ENCODE measurements at places on chromosomes 4 and X.

DNA sequence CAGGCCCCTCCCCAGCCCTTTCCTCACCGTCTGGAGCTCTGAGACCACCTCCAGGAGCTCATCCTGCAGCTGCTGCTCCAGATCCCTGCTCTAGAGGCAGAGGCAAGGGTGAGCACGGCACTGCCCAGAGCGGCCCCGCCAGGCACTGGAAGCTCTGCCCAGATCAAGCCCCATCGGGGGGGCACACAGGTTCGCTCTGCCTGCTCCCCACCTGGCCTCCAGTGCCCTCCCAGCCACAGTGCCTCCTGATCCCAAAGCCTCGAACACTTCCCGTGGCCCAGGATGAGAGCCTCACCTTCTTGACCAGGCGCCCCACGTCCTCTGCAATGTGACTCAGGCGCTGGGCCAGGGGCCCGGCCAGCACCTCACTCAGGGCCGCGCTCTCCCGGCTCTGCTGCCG, 5.0 kb downstream of the ARHGAP4 start:
- no peak for DNase-seq

DNA sequence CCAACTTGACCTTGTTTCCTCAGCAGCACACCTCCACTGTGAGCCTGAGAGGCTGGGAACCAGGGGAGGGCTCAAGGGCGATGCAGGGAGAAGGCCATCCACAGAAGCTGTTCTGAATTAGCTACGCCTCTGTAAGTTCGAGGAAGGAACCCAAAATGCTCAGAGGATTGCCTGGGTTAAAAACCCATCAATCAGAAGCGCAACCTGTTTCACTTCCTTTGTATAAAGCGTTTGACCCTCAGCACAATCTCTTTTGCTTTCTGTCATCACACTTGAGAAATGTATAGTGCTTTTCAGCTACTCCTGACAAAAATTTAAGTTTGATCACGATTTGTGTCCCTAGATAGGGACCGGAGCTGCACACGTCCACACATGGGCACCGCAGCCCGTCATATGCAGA, 48.0 kb upstream of the MAP3K15 start:
- DNase-seq, result no peak

- DNase-seq, result no peak
Measured at GRCh38 chr4:43855283-43855682, 593.3 kb downstream of the KCTD8 start.

DNA sequence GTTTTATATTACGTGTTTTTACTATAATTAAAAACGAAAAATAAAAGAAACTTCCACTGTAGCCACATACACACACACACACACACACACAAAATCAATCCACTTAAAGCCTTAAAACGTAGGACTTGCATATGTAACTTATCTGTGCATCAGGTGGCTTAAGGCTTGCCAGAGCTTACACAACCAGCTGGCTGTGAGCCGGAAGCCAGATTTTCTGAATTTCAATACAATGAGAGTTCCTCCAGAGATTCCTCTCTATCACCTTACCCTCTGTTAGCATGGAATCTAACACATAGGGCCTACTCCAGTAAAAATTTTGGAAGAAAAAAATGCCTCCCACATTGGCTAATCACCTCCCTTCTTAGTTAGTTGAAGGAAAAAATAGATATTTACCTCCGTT, 27.9 kb upstream of the SLITRK4 start:
- no peak for DNase-seq

DNA sequence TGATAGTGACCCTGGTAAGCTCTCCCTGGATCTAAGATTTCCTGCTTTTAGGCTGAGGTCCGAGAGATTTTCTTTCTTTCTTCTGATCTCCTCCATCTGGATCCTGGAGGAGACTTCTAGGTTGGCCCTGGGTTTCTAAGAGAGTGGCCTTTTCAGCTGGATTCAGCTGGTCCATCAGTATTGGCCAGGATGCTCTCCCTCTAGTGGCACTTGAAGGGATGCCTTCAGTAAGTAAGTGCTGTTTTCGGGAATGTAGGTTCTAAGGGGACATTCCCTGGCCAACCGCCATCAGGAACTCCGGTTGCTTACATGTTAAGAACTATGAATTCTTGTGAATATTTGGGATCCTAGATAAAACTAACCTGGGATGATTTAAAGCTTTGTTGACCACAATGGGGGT, 56.9 kb downstream of the SERTM2 start:
- no peak for DNase-seq

DNA sequence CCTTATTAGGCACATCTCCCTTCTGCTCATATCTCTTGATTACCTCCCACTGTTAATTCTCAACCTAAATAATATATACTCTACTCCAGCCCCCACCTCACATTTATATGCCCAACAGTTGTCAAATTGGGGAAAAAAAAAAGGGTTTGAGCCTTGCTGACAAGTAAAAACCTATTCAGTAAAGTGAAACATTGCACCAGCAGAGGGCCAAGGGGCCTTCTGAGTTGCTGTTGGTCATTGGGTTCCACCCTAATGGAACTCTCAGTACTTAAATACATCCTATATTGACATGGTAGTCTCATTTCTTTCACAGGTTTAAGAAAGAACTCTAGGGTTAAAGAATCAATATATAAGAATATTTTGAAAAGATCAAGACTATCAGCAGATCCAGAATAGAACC, 362.2 kb downstream of the SMARCA1 start:
- no peak for DNase-seq

DNA sequence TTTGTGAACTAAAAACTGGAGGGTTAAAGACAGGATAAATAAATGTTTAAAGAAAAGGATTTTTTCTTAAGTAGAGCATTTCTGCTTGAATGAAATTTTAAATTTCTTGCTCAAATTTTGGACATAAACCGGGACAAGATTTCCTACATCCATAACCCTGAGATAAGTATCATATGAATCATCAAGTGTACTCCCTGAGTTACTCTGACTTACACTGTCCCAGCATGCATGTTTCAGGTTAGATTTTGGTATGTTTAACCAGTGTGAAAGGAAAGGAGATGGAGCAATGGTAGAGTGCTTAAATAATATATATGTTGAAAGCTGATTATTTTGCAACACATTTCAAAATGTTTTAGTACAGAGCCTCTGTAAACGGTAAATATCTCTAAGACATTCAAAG, 175.2 kb downstream of the ADGRL3 start:
- DNase-seq, result no peak

GRCh38 chrX:98380106-98380505, 1496.4 kb downstream of the RPA4 start:
- DNase-seq, result no peak

DNA sequence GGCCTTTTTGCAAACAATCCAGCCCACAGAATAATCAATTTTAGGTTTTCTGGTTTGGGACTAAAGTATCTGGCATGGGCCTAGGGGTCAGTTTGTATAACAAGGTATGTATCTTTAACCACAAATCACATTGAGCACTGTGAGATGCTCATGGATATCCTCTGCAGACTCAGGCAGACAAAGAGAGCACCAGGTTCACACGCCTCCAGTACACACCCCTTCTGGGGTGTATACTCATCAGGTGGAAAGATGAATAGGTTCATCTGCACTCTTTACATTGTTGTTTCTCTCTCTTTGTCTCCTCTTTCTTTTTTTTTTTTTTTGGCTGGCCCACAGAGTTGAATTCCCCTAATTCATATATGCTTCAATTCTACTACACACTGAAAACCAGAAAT, 21.1 kb downstream of the TEC start:
- DNase-seq, result no peak

DNA sequence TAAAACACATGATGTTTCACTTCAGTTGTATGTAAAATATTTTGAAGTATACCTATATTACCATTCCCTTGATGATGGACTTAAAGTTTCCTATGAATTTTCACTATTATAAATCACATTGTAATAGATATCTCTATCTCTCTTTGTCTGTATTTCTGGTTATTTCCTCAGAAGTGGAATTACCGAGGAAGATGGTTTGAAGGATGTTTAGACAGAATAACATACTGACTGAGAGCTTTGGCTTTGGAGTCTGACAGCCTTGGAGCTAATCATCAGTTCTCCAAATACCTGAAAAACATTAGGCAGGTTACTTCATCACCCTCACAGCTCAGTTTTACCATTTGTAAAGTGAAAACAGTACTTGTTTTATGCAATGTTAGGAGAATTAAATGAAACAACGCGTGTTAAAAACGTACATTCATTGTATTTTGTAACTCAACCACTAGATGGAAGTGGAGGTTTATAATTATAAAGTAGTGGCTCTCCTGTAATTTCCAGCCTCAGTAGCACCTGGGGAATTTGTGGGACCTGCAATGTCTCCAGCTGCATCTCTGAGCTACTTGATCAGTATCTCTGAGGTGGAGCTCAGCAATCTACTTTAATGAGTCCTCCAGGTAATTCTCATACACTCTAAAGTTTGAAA, 14.3 kb downstream of the JCHAIN start:
- no peak for DNase-seq

GRCh38 chrX:119763836-119764387, 5.5 kb downstream of the SOWAHD start:
- no peak for DNase-seq

DNA sequence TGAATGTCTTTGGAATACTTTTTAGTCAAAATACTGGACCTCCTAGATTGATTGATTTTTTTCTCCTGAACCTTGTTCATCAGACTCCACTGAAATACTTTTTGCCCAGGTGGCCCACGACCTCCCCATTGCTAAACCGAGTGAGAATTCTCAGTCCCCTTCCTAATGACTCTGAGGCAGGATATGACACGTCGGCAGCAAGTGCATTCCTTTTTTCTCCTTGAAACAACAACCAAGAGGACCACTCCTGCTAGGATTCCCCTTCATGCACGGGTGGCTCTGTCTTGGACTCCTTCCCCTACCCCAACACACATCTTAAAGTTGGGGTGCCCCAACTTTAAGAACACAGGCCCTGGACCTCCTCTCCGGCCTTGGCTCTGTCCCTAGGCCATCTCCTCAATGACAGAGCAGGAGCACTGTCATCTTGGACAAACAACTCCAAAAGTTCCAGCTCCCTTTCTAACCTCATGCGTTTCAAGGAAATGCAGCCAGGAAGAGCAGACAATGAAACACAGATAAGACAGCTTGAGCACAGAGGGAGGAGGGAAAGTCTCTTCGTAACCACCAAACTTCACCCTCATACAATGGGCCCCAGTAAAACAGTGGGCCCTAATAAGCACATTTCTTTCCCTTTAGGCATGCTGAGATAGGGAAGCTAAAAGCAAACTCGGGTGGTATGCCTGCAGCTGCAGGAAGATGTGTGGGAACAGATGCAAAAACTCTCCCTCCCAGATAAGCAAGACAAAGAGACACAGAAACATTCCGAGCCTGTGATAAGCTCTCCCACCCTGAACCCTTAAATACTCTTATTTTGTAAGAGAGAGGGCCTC, 33.9 kb downstream of the ZBTB49 start:
- DNase-seq, result no peak

GRCh38 chr4:75781305-75781704, 56.9 kb downstream of the USO1 start:
- DNase-seq, result no peak

DNA sequence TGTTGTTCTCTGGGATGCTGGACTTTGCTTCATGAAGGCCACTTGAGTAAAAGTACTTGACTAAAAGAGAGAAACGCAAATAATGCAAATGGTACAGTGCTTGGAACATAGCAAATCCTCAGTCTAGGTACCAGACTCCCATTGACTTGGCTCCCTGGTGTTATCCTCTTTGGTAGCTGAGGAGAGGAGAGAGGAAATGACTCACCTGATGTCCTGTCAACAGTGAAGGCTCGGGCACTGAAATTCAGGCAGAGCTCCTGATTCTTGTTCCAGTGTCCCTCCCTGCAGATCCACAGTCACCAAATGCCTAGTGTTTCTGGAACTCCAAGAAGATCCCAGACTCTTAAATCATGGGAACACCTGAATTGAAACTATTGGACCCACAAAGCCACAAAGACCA, 22.5 kb upstream of the TCEAL4 start:
- no peak for DNase-seq

DNA sequence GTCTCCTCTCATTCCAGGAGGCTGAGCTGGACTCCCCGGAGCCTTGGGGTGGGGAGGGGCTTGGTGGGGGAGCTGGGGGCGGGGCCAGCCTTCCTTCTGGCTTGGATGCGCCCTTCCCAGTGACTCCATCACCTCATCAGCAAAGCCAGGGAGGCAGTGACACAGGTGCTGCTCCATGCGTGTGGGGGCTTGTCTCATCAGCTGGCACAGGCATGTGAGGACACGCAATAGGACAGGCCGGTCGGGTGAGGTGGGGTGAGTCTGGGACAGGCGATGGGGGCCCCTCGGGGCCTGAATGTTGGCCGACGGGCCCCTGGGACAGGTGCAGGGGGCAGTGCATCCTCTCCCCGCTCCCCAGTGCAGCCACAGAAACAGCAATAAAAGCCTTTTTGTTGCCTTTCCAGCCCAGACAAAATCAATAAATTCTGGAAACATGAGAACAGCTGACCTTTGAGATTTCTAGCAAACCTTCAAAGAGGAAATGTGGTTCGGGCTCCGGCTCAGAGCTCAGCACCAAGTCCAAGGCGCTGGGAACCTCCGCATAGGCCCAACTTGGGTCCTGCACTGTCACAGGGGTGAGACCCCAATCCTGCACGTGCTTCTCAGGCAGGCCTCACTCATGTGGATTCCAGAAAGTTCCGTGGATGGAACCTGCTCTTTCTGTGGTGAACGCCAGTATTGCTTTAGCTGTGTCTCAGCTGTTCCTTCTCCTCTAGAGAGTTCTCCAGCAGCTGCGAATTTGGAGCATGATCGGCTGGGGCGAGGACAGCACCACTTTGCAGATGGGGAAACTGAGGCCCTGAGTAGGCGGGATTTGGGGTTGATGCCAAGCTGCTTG, 18.5 kb downstream of the ADRA2C start:
- DNase-seq, result no peak

- DNase-seq, result no peak
Measured at GRCh38 chr4:105196523-105197145, 50.0 kb downstream of the TET2 start.

DNA sequence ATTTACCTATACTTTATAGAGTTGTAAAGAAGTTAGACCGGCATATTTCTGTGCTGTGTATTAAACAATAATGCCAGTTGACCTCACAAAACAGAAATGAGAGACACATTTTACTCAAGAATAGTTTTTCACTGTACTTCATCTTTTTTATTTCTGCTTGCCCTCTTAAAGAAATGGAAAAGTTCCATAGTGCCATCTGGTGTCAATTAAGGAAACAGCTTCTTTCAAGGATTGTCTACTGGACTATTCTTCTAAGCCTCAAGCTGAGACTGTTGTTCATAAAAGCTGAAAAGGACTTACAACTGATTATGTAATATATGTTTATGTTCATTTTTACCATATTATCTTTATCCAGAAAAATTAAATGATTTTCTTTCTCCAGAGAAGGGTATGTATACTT, 1523.7 kb downstream of the ARAP2 start:
- DNase-seq, result no peak

GRCh38 chr4:74097631-74098426, 1.2 kb downstream of the CXCL2 start:
- no peak for DNase-seq

- DNase-seq, result no peak
Measured at GRCh38 chrX:72644946-72645345, 69.2 kb downstream of the PHKA1 start.

DNA sequence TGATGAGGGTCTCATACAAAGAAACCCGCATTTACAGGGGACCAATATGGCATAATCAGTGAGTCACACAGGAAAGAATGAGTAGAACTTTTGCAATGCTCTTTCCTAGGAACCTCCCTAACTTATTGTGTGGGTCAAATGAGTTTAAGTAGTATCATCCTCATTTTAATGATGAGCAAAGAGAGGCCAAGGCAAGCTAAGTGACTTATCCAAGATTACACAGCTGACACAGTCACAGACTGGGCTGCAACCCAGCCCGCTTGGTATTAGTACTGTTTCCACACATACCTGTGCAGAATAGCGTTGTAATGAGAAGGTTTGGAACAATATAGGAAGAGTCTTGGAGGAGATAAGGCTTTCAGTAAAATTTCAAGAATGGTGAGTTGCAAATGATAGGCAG, 91.0 kb upstream of the PPP1R2C start:
- no peak for DNase-seq

- no peak for DNase-seq
Measured at GRCh38 chr4:12875640-12876243, 608.4 kb downstream of the RAB28 start.

Measured in T-helper 2 cell treated with Interferon-gamma antibody and Interleukin-4, amounts not matched to agents 5 μg/mL and 100 μg/mL, for 36 hours (primary cell).